ENCODE measurements at places on chromosomes 5 and 9.

- DNase-seq = no peak
Observed at GRCh38 chr5:87195616-87196015, 72.1 kb upstream of the RASA1 start.

- peak; percentile 57 for DNase-seq
Observed at GRCh38 chr5:23208959-23209431, 298.4 kb upstream of the PRDM9 start.

DNA sequence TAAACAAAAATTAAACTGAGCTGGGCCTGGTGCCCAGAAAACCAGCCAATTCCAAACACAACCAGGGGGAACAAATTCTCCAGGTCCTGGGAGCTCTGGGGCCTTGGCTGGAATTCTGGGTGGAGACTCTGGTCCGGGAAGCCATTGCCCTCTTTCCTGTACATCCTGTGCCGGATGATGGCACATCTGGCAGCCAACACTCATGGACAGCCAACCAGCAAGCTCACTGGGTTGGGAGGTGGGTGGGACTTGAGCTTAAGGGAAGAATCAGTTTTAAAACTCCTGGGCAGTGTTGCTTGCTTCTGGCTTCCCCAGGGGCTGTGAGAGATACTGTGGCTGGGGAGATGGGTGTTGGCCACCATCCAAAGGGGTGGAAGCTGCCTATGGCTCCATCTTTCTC, 56.1 kb downstream of the PCDH1 start:
- no peak for DNase-seq

DNA sequence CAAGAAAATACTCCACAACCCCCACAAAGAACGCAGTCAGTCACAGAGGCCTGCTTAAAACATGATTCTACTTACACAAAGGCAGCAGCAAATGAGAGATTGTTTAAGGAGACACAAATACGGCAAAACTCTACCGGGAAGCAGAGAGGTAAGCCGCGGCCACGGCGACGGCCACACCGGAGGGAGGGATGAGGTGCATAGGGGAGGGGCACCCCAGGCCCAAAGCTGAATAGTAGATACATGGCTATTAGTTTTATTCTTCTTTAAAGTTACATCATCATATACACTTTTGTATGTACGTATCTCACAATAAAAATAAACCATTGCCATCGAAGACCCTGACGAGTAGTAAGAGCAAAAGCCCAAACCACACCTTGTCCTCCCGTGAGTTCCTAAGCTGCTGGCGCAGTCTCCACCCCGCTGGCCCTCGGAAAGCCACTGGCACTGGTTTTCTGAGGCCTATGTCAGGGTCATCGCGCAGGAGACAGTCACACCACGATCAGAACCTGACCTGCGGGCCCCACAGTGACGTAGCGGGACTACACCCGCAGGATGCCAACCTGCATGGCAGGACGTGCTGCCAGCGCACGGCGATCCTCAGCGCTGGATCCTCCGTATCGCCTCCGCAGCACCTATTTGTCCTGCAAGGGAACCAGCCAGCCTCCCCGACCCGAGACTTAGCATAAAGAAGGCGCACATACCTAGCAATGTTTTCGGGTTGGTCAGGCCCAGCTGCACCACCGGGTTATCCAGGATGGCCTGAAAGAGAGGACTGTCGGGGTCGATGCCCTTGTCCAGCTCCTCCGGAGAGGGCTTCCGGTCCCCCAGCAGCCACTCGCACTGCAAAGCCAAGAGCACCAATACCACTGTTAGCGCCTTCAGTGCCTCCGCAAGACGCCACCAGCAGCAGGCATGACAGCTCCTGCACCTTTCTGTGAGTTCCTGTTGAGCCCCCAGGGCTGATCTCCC, 23.4 kb downstream of the UBAC1 start:
- no peak for DNase-seq

- no peak for DNase-seq
Observed at GRCh38 chr9:6538666-6539071, 106.9 kb downstream of the GLDC start.

DNA sequence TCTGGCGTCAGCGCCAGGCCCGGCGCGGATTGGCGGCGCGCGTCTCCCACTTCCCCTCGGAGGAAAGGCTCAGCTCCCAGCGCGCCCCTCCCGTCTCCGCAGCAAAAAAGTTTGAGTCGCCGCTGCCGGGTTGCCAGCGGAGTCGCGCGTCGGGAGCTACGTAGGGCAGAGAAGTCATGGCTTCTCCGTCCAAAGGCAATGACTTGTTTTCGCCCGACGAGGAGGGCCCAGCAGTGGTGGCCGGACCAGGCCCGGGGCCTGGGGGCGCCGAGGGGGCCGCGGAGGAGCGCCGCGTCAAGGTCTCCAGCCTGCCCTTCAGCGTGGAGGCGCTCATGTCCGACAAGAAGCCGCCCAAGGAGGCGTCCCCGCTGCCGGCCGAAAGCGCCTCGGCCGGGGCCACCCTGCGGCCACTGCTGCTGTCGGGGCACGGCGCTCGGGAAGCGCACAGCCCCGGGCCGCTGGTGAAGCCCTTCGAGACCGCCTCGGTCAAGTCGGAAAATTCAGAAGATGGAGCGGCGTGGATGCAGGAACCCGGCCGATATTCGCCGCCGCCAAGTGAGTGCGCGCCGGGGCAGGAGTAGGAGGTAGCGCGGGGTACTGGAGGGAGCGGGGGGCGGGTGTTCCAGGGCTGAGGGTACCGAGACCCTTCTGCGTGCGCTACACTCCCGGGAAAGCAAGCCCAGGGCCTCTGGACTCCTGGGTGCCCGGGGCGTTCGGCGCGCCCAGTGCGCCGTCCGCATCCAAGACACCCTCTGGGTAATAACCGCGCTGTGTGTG, at the start of gene MSX2:
Gene MSX2, plus strand, starts transcription at position 99 of the 777 bp plus-strand sequence. Its CDS starts 78 bp downstream, at position 177.
- DNase-seq = no peak

DNA sequence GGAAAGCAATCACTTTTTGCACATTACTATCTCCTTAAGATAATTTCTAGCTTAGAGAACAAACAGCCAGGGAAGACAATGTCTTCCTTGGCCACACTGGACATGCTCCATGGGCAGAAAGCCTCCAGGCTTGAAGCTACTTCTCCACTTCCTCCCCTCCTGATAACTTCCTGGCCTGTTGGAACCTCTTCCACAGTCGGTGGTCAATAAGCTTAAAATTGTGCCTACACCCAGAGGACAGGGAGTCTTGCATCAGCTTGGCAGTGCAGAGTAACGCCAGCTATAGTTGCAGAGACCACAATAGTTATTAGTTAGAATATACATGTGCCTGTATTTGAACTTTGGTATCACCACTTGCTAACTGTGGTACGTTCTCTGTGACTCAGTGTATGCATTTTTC, 58.1 kb upstream of the ABCA1 start:
- no peak for DNase-seq

DNA sequence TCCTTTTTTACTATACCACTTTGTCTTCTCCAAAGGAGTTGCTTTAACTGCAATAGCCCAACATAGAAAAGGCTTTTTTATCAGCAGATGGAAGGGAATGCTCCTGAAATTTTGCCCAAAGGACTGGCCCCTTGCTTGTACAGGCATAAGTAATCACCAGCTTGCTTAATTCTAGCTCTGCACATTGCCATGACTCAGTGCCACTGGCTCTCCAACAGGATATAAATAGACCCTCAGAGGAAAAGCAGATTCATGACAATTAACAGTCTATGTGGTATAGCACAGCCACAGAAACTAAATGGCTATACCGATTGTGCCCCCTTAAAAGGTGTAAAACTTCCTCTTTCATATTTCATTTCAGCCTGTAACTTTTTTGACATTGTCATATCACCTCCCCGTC, 227.0 kb downstream of the ZNF608 start:
- DNase-seq = no peak

DNA sequence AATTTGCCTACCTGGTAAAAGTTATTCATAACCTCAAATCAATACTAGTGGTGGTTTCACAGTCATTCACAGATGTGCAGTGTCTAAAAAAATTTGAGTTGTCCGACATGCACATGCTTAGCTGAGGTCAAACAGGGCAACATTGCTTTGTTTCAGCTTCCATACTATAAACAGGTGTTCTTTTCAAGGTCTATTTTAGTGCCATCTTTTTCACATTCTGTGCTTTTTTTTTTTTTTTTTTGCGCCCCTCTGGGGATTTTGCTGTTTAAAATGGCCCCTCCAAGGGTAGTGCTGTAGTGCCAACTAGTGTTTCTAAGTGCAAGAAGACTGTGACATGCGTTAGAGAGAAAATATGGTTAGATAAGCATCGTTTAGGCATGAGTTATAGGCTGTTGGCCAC, 14.5 kb downstream of the PHAX start:
- no peak for DNase-seq

DNA sequence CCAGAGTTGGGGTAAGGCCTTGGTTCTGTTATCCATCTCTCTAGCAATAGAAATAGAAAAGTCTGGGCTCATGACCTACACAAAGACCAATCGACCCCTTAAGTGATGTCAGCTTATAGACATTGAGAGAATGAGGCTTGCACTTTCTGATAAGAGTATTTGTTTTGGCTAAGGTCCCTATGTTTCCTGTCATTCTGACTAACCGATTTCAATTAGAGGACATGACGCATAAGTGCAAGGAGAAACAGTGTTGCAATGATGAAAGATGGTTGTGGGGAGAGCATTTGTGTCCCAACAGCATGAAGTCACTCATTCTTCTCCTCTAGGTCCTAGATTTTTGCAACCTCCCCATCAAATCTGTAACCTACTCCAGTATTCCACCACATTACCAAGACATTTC, 255.1 kb downstream of the MAT2B start:
- no peak for DNase-seq

DNA sequence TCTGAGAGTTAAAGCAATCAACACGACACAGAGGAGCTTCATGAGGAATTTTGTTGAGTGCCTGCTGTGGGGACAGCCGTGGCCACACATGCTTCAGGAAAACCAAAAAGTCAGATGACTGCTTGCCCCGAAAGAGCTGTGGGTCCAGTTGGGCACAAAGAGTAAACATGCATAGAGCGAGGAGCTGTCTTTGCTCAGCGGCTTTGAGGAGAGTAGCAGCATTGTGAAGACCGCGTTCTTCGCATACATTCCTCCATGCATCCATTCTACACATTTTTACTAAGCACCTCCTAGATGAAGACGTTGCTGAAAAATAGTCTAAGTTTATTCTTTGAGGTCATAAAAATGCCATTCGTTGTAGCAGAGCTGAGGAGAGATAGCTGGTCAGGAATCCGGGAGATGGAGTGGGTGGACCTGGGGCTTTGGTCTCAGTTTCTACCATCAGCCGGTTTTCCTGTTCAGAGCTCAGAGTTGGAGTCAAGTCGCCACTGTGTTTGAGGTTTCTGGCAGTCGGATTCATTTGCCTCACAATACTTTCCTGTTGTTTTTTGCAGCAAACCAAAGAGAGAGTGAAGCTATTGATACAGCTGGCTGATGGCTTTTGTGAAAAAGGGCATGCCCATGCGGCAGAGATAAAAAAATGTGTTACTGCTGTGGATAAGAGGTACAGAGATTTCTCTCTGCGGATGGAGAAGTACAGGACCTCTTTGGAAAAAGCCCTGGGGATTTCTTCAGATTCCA, 194.5 kb upstream of the OTULINL start:
- DNase-seq = no peak

GRCh38 chr9:7760014-7760415, 39.6 kb downstream of the DMAC1 start:
- DNase-seq = no peak

DNA sequence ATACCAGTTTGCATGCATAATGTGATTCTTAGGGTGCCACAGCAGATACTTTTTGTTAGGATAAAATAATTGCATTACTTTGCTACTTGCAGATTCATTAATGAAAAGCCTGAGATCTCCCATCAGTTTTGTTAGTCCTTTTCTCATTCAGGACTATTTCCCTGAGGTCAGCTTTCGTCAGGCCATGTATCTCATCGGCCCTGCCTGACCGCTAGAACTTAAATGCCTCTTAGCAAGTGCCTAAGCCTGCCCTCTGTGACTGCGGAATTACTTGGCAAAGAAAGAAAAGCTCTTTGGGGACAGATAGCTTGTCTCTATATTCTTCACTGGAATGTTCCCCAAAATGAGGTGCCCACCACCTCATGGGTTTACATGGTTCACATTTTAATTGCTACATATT, 147.8 kb downstream of the KCTD16 start:
- DNase-seq = no peak

DNA sequence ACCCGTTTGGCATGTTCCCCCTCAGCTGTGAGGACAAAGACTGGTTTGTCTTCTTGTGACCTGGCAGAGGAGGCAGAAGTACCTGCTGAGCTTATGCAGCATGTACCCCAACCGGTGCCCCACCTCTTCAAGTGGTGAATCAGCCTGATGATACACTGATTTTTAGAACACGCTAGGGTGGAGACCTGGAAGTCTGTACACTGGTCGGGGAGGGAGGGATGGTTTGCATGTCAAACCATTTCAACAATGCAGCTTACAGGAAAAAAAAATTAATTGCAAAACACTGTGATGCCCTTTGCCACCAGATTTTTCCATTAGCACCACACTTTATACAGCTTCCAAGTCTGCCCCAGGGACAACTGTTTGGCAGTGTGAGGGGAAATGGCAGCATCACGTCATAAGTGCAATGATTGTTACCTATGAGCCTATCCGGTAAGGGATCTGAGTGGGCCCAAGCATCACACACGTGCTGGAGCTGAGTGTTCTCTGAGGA, 155.1 kb upstream of the DMRT1 start:
- no peak for DNase-seq
